ENCODE measurements at places on chromosomes 6 and 20. TPM values are rescaled to one million over a fixed set of nuclear protein-coding genes. Genes with fewer than 3 reads are reported as not detected.

The GCNT2 gene
- 18.3 TPM for total RNA-seq

The CST2 gene
- total RNA-seq, result not detected

The ATP9A gene
- total RNA-seq, result 34.6 TPM

The C20orf96 gene
- 5.0 TPM for total RNA-seq

The PAX1 gene
- not detected for total RNA-seq

The SLC29A1 gene
- total RNA-seq, result 60.4 TPM

The KCNB1 gene
- 0.35 TPM for total RNA-seq

The GABRR1 gene
- total RNA-seq, result not detected

The OVOL2 gene
- total RNA-seq, result 23.1 TPM

The FERMT1 gene
- 72.6 TPM for total RNA-seq

The SLC4A11 gene
- 26.8 TPM for total RNA-seq

The HUS1B gene
- 4.2 TPM for total RNA-seq

The RRAGD gene
- total RNA-seq, result 0.35 TPM

The VGLL2 gene
- total RNA-seq, result not detected

The SNRPB2 gene
- 76.8 TPM for total RNA-seq

The LPA gene
- total RNA-seq, result not detected

The TFAP2A gene
- total RNA-seq, result 29.4 TPM

The SLC17A4 gene
- not detected for total RNA-seq

The TBC1D20 gene
- 24.2 TPM for total RNA-seq

The DNAH8 gene
- total RNA-seq, result 0.06 TPM

The PGBD1 gene
- 6.2 TPM for total RNA-seq
